Activated naive CD4-positive, alpha-beta T cell treated with anti-CD3 and anti-CD28 coated beads, Interleukin-2, amount 50 U/mL, for 16 hours (primary cell): ENCODE measurements at places on chromosomes 1 and 21.
A peak's percentile ranks its signal among the peaks of the same experiment; 100 is the strongest.

DNA sequence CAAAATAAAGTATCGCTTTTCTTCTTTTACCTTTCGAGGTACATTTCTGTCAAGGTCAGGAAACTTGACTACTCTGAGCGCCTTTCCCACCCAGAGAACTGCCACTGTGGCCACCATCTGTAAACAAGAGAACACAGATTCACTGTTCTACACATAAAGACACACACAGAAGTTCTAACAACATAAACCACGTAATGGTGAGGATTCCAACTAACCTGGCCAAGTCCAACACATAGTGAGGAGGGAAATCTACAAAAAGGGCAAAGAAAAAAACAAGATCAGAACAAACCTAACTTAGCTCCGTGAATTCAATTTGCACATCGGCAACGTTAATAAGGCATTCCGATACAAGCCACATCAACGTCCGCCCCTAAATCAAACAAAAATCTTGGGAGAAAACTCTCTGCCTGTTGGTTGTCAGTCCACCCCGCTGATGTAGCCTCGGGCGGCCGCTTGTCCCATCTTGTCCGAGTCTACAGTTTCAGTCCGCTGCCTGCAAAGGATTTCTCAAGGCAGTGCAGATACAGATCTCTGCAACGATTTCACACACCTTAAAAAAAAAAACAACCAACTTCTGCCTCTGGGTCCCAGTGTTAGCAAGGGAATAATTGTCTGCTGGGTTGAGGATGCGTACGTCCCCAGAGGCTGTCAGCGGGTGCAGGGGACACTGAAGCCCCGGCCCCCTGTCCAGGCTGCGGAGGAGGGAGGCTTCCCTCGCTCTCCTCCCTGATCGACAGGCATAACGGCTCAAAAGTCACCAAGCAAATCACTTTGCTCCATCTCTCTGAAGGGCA is 1.0 kb downstream of the SLC35D1 start:
- DNase-seq = peak; percentile 29

- no peak for DNase-seq
Measured at GRCh38 chr1:7524341-7525337, 246.5 kb upstream of the VAMP3 start.

GRCh38 chr1:25797939-25798338 is 2.1 kb upstream of the SELENON start:
- peak; percentile 40 for DNase-seq

- DNase-seq = no peak
Measured at GRCh38 chr1:168092566-168093355, 44.0 kb downstream of the GPR161 start.

DNA sequence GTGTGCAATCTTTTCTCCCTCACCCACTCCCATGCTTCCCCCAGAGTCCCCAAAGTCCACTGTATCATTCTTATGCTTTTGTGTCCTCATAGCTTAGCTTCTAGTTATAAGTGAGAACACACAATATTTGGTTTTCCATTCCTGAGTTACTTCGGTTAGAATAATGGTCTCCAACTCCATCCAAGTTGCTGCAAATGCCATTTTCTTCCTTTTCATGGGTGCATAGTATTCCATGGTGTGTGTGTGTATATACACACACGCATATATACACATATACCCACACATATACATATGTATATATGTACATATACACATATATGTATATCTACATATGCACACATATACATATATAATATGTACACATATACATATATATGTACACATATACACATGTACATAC is 69.3 kb downstream of the ERG start:
- DNase-seq = no peak

GRCh38 chr1:219325368-219325742 is 151.7 kb downstream of the LYPLAL1 start:
- DNase-seq = no peak
